Stimulated activated CD8-positive, alpha-beta memory T cell treated with anti-CD3 and anti-CD28 coated beads, Interleukin-2, amount 100 ng/mL, for 1 hour (primary cell): ENCODE measurements at places on chromosomes 7 and 10.

- DNase-seq: no peak
These were observed 5.3 kb downstream of the NEUROG3 start for GRCh38 chr10:69567920-69568319.

- DNase-seq: no peak
These were observed 300.5 kb upstream of the ZMIZ1 start for GRCh38 chr10:78768041-78768835.

DNA sequence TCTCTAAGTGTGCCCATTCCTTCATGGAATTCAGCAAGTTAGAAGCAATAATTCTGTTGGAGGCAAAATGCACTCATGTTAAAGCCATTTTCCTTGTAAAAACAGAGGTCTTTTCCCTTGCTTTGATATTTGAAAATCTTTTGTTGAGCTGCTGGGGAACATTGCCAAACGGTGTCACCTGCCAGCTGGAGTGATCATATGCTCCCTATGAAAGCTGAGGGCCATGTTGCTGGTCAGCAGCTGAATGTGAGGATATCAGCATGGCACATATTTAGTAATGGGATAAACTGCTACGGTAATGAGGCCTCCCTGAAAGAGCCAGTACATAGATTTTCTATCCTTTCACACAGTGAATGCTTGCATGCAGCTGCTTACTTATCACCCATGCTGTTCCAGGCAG, 224.3 kb downstream of the THSD7A start:
- DNase-seq: no peak

DNA sequence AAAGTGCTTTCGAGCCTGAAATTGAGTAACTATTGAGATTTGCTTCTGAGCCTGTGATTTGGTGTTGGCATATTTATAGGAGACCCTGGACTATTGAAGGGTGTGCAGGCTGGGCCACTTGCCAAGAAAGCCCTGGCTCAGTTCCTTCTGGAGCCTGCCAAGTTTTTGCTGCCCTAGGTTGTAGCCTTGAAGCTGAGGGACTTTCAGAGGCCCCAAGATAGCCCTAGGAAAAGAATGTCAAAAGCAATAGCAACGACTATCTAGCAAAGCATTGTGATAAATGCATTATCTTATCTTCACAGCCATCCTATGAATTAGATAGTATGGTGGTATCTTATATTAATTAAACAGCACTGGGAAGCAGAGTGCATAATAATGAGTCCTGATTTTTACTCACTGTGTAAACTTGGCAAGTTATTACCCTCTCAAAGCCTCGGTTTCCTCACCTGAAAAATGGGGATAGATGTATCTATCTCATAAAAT, 473.7 kb upstream of the PODXL start:
- DNase-seq: no peak

DNA sequence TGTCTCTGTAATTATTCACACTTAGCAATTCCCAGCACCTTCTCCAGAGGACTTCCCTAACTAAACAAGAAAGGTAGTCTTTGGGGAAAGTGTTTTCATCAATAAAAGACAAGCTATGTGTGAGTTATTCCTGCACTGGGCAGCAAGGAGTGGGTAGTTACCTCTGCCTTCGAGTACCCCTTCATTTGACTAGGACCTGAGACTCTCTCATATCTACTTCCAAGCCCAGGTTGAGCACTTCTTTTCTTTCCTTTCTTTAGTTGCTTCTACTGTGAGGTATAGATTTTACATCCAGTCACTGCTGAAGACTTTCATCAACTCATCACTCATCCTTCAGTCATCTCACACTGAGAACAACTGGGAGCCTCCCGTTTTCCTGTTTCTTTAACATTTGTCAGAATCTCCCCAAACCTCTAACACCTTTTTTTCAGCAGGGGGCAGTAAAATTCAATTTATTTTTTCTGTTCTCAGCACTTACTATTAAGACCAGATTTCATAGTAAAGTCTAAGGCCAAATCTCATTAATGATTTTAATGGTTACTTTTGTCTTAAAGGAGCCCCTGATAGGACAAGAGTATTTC, 80.1 kb upstream of the PRSS1 start:
- no peak for DNase-seq

DNA sequence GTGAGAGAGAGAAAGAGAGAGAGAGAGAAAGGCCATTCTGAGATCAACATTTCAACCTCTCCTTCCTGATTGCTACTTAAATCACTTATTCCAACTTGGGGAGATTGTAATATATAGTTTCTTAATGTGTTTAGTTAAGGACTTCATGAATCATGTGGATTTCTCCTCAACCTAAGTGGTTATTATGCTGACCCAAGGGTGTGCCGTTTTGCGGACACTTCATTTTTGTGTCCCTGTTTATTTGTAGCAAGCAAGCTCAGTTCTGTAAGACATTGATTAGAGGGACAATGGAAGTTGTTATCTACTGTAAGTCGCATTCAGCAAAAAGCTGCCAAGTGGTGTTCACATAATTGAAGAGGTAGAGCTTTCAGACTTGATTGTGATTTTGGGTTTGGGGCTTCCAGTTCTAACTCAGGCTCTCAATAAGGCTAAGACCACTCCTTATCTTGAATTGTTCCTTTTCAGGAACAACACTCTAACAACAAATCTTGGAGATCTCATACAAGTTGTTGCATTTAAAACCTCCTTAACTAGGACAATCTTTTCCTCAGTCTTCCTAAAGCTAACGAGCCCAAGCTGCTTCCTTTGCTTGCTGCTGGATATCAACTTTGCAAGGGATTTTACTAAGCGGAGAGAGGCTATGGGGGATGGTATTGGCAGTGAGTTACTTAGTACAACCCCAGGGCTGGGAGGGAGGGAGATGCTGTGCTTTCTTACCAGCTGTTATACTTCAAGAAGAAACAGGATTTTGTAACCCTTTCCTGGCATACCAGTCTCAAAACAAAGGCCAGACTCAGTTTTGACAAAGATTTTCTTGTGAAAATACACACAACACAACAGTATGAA, 19.8 kb upstream of the COL1A2 start:
- DNase-seq: no peak

DNA sequence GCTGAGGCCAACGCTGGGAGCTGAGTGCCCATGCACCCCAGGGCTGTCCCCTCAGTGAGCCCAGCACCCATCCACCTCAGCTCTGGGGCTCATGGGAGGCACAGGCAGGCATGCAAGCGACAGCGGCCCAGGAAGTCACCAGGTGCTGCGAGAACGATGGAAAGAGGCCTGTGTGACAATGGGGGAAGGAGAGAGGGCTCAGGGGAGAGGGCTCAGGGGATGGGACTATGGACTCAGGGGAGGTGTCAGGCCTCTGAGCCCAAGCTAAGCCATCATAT, 292.5 kb downstream of the WDR37 start:
- DNase-seq: no peak

GRCh38 chr7:151732834-151733592, 143.9 kb downstream of the PRKAG2 start:
- no peak for DNase-seq

DNA sequence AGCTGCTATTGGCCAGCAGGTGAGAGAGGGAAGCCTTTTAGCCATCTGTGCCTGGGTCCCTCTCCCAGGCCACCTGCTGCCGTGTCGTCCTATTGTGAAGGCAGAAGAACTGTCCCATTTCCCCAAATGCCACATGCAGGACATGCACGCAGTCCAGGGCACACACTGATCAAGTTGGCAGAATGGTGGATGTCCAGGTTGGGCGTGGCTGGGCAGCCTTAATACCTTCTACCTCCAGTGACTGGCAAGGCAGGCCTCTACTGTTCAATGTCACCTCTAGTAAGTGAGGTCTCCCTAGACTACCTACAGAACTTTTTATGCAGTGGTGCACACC, 37.6 kb downstream of the ALOX5 start:
- DNase-seq: no peak

GRCh38 chr10:72320676-72321247, 34.0 kb downstream of the DNAJB12 start:
- DNase-seq: no peak

- DNase-seq: no peak
These were observed 59.4 kb downstream of the SYPL1 start for GRCh38 chr7:106052681-106053080.

GRCh38 chr10:48819783-48820182, 119.9 kb downstream of the LRRC18 start:
- no peak for DNase-seq

GRCh38 chr7:10483671-10484070, 490.0 kb upstream of the PHF14 start:
- no peak for DNase-seq

DNA sequence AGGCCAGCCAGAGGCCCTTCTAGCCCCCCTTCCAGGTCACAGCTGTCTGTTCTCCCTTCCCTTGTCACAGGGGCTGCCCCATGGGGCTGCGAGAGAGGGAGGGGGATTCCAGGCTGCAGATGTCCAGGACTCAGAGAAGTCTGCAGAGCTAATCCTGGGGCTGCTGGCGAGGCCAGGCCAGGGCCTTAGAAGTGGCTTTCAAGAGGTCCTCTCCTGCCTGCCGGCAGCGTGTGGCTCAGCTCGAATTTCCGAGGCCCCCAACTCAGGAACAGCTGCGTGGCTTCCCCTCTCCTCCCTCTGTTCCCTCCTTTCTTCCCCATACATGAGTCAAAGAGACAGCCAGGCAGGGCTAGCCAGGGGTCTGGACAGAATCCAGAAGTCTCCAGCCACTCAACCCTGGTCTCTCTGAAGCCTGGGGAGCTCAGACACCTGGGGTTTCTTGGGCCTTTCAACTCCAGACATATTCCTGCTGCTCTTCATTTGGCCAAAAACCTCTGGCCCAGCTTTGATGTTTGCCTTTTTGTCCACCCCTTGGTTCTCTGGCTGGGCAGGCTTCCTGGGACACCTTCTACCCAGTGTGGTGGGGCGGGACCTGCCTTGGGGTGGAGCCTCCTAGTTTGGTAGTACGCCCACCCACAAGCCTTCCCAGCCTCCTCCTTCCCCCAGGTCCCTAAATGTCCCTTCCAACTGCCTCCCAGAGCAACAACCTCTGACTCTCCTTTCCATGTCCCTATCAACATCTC, 21.8 kb upstream of the EIF5AL1 start:
- no peak for DNase-seq

DNA sequence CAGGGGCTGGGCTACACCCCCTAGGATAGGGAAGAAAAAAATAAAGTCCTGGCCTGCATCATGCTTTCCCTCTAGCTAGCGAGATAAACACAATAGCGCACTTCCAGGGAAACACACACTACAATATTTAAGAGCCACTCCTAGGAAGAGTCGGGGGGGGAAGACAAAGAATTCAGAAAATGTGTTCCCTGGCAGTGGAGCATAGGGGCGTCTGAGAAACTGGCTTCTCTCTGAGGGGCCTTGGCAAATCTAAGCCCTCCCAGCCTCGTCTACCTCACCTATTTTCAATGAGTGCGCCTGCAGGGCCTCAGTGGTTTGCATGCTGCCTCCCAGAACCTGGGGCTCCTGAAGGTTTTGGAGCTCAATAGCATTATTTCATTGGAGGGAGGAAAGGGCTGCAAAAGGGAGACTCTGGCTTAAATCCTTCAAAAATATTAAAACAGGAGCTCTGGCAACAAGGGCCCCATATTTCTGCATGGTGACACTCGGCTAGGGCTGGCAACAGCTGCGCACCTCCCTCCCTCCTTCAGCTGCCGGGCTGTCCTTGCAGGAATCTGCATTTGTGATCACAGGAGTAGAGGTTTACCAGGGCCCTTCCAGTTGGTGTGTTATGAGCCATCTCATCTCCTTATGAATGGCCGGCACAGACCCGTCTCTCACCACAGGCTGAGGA, 10.8 kb downstream of the ANXA11 start:
- no peak for DNase-seq

DNA sequence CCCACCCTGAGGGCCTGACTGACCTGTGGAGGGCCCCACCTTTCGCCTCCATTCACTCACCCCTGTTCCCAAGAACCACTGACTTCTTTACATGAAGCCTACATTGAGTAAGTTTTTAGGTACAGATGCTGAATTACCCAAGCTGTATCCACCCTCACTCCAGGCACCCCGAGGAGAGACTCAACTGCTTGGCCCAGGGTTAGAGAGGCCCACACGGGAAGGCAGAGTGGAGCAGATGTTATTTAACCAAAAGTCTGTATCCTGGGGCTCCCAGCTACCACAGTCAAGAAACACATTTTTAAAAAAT, 213.1 kb upstream of the FRMD4A start:
- DNase-seq: no peak

- no peak for DNase-seq
These were observed 30.4 kb upstream of the DGKI start for GRCh38 chr7:137877027-137877675.

DNA sequence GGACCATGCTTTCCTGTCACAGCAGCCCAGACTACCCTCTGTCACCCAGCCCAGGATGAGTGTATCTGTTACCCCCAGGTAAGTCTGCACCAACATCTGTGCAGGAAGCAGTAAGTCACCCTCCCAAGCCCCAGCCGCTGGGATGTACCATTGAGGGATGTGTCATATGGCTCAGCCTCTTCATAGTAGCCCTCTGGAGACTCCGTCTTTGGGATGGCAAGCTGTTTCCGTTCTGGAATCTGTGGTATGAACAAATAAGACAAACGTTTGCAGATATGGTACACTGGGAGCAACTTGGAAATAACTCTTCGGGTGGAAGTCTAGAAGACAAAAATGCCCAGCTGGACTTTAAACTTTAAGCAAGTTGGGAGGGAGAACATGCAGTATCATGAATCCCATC, 81.3 kb downstream of the AFAP1L2 start:
- DNase-seq: no peak

- DNase-seq: no peak
These were observed 9.1 kb downstream of the CREB3L2 start for GRCh38 chr7:137992550-137993394.

- no peak for DNase-seq
These were observed 26.6 kb downstream of the TBXAS1 start for GRCh38 chr7:139855498-139856270.

DNA sequence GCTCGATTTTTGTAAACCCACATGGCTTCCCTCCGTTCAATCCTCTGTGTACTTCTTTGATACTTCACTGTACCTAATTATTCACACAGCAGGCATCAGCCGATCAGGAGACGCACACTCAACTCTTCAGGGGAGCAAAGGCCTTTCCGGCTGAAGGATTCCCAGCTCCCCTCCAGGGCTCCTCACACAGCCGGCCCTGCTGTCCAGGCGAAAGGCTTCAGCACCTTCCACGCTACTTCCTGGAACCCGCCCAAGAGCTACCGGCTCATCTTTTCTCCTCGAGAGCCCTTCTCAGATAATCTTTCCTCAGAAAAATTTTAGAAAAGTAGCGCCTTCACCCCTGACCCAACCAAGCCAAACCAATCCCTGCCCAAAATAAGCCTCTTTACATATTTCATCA, 270.4 kb downstream of the ZMYND11 start:
- no peak for DNase-seq

GRCh38 chr10:128013626-128014025, 106.7 kb downstream of the PTPRE start:
- no peak for DNase-seq

- no peak for DNase-seq
These were observed 43.7 kb downstream of the ASZ1 start for GRCh38 chr7:117383483-117384189.
